ENCODE measurements at places on chromosomes 7 and 10.
A peak's percentile ranks its signal among the peaks of the same experiment; 100 is the strongest.

GRCh38 chr7:133183042-133183794, 69.7 kb upstream of the EXOC4 start:
- DNase-seq: no peak

GRCh38 chr7:38321515-38321944, 48.1 kb upstream of the TARP start:
- DNase-seq: no peak

DNA sequence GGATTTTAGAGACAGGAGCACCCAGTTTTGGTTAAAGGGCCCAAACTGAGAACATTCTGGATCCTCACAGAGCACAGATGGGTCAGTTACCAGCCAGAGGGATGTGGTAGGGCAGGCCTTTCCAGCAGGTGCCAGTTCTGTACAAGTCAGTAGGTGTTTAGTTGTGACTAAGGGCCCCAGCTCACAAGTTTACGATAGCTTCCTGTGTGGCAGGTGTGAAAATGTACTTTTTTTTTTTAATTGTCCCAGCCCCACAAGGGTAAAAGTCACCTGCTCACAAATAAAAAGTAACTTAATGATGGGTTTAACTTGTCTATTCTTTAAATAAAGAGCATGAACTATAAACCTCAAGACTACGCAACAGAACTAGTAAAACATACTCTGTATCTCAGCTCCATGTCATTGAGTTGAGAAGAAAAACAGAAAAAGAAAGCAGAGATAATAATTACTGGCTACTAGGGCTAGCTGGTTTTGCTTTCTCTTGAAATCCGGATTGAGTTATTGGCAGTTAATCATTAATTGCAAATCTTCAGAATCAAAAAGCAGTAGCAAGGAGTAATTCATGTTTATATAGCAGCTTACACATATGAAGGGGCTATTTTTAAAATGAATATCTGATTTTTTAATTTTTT, 15.4 kb downstream of the NFE2L3 start:
- DNase-seq: no peak

DNA sequence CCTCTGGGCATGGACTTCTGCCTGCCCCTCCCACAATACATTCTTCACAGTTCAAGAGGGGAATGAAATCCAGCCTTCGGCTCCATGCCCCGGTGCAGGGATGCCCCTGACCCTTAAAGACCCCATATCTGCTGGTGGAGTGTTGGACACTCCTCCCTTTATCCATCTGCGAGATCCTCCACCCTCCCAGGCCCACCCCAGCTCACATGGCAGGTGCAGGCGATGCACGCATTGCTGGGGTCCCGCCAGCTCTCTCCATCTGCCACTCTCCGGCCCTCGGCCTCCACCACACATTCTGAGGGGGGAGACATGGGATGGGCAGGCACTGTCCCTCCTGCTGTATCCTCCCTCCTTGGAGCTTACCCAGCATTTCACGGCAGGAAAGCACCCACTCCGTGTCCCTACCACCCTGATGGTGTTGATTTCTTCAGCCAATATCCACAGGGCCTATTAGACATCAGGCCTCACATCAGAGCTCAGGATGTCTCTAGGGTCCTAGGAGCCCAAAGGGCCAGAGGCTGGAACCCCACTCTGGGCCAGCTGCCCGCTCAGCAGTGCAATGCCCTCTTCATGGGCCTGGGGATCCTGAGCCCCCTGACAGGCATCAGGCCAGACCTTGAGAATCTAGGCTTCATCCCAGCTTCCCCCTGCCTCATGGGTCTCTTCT, 18.3 kb downstream of the ATP6V1F start:
- DNase-seq: no peak

DNA sequence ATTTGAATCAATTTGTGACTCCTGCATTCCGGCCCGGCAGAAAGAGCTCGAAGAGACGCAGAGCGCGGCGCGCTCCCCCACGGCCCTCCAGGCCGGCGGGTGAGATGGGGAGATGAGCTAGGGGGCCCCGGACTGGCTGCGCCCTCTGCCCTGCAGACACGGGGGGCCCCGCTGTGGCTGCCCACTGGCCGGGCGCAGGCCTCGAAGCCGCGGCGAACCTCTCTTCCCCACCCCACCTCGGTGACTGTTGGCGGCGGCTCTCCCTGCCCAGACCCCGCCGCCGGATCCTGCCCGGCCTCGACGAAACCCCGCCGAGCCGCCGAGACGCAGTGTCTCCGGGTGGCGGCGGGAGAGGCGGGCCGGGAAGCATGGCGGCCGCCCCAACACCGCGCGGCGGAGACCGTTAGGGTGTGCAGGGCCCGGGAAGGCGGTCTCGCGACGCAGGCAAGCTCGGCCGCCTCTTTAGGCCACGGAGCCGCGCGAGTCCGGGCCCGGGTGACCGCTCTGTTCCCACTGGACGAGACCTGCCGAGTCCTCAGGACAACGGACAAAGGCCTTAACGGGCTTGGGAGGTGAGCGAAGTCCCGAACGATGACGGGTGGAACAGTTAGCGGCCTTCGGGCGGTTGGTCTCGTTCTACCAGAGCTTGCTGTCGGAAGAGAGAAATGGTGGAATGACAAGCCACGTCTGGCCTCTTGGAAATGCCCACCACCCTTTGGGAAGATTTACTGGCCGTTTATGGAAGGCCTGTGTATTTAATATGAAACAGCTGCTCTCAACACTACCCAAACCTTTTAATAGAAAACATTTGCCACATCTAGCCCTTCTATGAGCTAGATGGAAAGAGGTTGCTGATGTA, 24.3 kb downstream of the NUP42 start:
- DNase-seq: no peak

GRCh38 chr10:4234661-4235060, 449.7 kb upstream of the KLF6 start:
- peak; percentile 33 for DNase-seq

DNA sequence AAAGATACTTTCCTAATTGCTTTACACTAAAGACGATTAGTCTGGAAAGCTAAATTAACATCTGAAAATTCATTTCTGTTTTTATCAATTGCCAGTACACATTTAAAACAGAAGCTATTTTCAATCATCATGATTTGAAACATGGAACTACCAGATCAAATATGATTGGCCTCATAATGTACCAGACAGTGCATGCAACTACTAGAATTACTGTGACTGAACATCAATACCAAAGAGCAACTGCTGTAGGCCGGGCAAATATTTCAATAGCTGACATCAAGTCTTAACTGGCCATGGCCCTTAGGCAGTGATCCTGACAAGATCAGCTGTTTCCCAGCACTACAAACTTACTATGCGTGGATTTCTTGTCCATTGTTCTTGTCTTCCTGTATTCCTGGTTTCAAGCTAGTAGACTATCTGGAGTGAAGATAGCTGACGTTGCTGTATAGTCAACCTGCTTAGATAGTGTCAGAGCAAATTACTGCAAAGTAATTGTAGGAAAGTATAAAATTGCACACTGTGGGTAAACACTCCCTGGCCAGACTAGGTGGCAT, 21.7 kb upstream of the WNT16 start:
- no peak for DNase-seq

DNA sequence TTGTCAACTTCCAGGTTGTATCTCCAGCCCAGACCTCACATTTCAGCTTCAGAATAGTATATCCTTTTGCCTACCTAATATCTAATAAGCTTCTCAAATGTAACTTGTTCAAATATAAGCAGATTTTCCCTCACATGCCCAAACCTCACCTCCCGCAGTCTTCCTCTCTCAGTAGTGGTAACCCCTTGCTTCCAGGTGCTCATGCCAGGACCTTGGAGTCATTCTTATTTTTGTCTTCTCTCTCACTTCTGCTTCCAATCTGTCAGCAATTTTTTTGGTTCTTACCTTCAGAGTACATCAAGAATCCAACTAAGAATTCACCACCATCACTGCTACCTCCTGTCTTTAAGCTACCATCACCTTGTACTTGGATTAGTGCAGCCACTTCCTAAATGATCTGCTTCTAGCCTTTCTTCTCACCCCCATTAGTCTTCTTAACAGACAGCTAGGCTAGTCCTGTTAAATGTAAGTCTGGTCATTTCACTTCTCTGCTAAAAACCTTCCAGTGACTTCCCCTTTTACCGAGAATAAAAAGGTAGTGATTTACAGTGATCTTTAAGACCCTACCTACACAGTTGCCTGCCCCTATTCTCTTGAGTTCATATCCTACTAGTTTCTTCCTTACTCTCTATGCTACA, 14.0 kb downstream of the ANKIB1 start:
- no peak for DNase-seq

DNA sequence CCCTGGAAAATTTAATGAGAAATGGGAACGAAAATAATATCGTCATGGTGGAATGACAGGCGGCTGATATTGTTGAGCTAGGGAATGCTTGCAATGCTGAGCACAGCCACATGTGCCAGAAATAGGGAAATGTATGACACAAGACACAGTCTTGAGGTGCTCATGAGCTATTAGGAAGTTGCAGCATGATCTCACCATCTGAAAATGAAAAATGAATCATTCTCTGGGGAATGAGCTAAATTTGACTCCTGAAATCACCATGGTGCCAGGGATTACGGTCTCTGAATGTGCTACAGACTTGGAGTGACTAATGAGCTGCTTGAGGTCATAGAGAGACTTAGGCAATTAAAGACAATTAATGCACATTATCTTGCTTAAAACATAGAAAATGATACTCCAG, 845.0 kb downstream of the CNTNAP2 start:
- no peak for DNase-seq

GRCh38 chr7:35681231-35682029, 13.5 kb downstream of the HERPUD2 start:
- no peak for DNase-seq

- DNase-seq: no peak
Measured at GRCh38 chr10:58932126-58932525, 244.3 kb upstream of the PHYHIPL start.

GRCh38 chr7:139704308-139704879, 73.4 kb downstream of the HIPK2 start:
- no peak for DNase-seq

DNA sequence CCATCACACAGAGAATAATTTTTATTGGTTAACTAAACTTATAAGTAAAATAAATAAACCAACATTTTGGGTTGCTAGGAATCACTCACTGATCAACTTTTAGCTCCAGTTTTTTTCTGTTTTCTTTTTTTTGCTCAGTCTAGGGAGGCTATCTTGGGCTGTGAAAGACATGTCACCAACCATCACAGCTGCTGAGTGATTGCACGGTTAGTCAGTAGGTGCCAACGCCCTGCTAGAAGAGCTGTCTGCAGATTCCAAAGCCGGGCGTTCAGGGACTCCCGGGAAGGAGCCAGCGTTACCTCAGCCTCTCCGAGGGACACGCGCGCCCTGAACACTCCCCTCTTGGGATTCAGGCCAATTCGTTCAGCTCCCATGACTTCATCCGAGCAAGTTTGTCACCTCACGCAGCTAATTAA, 604 bp upstream of the STAM start:
- no peak for DNase-seq

GRCh38 chr10:73867126-73867807, 7.1 kb downstream of the CAMK2G start:
- DNase-seq: no peak

DNA sequence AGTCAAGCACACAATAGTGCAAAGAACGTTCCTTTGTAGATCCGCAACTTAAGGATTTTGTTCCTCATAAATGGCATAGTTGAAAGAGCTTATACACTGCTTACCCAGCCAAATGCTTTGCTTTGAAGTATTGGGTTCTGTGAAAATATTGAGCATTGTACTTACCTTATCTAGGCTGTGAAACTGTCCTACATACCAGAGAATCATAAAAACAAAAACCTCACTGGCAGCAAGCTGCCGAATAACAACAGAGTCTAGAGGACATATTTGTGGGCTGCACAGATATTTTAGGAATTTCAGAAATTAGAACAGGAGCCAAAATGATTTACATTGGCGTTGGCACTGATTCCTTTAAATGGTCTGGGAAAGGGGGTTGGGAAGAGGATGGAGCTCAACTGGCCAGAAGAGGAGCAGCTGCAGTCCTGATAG, 174.8 kb downstream of the RTKN2 start:
- DNase-seq: no peak

GRCh38 chr7:102214477-102215072, 72.1 kb upstream of the SH2B2 start:
- no peak for DNase-seq

DNA sequence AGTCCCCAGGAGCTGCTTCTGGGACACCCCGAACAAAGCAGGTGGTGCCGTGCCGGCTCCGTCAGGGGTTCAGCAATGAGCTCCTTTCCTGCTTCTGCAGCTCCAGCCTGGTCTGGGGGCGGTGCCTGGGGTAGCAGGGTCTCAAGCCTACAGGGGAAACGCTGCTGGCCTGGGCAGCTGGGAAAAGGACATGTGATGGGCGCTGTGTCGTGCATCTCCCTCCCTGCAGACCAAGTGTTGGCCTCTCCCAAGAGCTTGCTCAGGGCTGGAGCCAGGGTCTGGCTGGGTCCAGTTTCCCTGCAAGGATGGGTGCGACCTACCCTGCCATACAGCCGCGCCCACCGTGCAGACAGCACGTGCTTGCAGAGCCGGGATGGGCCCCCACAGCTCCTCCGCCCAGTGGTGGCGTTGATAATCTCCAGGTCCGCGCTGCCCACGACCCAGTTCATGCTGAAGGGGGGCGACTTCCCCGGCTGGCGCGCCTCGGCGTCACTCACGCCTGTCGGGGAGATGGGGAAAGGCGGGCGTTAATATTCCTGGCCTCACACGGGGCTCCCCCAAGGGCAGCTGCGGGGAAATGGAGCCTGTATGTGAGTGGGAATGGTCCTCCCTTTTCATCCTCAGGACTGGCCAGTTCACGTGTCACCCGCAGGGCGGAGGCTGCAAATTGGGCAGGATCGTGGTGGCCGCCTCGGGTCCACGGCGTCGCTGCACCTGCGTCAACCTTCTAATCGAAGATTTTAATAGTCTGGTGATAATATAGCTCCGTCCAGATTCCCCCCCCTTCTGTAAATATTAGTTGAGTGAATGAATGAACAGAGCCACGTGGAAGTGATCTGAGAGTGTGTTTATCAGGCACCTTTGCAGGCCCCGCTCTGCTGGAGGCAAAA, 128.6 kb downstream of the WDR37 start:
- no peak for DNase-seq

GRCh38 chr10:103396789-103397087, 312 bp downstream of the PDCD11 start:
- DNase-seq: no peak

- no peak for DNase-seq
Measured at GRCh38 chr7:155942226-155942950, 130.1 kb upstream of the SHH start.

DNA sequence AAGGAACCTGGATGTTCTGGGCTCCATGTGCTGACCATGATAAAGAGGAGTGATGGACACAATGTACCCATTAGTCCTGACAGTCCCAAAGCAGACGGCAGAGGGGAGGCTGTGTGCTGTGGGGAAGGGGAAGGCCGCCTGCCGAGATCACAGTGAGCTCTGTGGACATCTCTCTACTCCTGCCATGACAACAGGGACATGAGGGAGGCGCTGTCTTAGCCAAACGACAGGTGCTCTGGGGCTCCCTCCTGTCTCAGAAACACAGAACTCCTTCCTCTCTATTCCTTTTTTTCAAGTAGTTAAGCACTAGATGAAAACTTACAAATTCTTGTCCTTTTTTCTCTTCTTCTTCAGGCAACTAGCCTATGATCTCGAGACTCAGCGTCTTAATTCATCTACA, 113.1 kb downstream of the RNF32 start:
- DNase-seq: no peak

DNA sequence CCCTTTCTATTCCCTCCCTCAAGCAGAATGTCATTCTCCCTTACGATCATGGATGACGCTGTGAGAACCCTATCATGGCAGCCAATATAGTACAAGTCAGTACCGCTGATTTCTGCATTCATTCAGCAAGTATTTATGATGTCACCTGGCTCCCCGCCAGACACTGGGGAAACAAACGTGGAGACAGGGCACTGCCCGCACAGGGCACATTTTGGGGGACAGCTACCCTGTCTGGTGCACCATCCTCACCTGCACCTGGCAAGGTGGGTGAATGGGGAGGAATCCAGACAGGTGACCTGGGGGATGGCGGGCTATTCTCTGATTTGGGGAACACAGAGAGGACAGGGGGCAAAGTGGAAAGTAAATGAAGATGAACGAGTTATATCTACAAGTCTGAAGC, 28.4 kb downstream of the MKI67 start:
- no peak for DNase-seq
